Activated CD8-positive, alpha-beta memory T cell treated with anti-CD3 and anti-CD28 coated beads, Interleukin-2, amount 10 ng/mL, durations not matched to agents 7 days and 5 days (primary cell): ENCODE measurements at places on chromosomes 12 and 14.
A peak's percentile ranks its signal among the peaks of the same experiment; 100 is the strongest.

- no peak for DNase-seq
Measured at GRCh38 chr12:107011519-107011918, 24.6 kb upstream of the MTERF2 start.

- DNase-seq = no peak
Measured at GRCh38 chr12:88805692-88806091, 225.4 kb upstream of the KITLG start.

DNA sequence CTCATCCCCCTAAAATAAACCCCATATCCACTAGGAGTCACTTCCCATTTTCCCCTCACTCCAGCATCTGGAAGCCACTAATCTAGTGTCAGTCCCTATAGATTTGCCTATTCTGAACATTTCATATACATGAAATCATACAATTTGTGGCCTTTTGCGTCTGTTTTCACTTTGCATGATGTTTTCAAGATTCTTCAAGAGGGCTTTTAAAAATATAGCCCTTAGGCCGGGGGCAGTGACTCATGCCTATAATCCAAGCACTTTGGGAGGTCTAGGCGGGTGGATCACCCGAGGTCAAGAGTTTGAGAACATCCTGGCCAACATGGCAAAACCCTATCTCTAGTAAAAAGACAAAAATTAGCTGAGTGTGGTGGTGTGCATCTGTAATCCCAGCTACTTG lies 104.7 kb downstream of the VEZT start:
- no peak for DNase-seq

DNA sequence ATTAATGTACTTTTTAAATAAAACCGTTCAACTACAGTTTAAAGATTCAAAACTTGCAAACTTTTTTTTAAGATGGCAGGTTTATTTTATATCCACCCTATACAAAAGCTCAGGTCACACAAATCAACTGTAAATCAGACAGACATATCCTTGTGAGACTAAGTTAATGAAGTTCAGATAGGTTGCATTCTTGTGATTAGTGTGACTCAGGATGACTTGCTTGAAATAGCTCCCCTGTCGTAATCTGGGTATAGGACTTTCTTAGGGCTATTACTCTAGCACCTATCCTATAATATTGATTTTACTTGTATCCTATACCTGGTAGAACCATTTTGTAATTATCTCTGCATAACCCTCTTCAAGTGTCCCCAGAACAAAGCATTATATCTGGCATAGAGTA lies 9.5 kb upstream of the PRKD1 start:
- DNase-seq = no peak

GRCh38 chr12:120056739-120057138 lies 59.8 kb downstream of the RAB35 start:
- no peak for DNase-seq

DNA sequence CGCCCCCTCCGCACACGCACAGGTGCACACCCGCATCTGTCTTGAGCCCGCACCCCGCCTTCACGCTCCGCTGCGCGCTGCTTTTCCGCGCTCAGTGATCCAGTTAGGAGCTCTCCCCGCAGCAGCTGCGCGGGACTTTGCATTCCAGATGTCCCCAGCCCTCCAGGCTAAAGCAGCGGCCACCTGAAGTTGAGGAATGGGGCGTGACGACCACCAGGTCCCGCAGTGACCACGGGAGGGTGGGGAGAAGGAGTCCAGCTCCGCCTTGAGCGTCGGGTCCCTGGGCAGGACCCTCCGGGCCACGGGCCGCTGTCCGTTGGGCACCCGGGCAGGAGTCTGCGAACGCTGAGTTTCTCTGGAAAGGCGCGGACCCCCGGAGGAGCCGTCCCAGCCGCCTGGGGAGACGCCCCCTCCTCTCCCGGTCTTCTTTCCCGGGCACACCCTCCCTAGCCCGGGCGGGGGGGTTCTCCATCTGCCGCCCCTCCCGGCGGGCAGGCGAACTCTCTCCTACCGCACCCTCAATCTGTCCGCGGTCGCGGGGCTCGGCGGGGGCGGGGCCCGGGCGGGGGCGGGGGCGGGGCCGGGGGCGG lies 334 bp upstream of the TMEM132C start:
- no peak for DNase-seq

DNA sequence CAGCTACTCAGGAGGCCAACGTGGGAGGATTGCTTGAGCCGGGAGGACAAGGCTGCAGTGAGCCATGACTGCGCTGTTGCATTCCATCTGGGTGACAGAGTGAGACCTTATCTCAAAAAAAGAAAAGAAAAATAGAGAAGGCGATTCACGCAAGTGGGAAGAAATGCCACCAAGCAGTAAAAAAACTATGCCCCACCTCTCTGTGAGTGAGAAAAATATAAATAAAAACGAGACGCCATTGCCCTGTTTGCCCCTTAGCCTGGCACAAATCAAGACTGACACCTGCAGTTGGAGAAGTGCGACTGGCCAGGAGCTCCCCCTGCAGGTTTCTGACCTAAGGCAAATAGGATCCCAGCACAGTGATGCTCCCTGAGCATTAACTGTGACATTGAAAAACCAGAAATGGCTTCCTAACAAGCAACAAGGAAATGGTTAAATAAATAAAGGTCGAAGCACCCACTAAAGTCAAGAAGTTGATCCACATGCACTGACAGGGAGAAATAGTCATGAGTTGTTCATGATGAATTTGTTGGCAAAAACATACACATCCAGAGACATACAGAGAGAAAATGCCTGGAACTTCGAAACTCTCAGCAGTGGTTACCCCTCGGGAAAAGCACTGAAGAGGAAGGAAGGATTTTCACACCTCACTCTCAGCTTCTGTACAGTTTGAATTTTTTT lies 21.1 kb downstream of the GSC start:
- peak; percentile 46 for DNase-seq

- DNase-seq = no peak
Measured at GRCh38 chr14:94689985-94690400, 77.8 kb downstream of the SERPINA3 start.

DNA sequence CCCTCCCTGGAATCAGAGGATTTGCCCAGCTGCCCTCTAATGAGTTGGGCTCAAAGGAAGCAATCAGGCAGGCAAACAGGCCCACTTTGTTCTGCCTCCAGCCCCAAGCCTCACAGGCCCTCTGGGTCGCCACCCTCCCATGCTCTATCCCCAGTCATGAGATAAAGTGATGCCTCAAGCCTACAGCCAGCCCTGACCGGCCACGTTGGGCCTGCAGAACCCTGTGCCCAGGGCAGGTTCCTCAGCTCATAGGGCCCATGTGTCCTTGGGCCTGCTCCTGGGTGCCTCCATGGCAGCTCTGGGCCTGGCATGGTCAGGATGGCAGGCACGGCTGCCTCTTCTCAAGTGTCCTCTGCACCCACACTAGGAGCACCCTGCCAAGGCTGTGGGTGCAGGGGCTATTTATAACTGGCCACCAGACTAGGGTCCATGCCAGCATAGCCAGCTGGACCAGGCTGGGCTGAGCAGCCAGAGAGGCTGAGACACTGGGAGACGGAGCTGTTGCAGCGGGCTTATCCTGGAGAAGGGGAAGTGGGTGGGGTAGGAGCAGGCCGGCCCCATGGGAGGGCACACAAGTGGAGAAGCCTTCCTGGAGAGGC lies 20.2 kb downstream of the HDAC7 start:
- no peak for DNase-seq

DNA sequence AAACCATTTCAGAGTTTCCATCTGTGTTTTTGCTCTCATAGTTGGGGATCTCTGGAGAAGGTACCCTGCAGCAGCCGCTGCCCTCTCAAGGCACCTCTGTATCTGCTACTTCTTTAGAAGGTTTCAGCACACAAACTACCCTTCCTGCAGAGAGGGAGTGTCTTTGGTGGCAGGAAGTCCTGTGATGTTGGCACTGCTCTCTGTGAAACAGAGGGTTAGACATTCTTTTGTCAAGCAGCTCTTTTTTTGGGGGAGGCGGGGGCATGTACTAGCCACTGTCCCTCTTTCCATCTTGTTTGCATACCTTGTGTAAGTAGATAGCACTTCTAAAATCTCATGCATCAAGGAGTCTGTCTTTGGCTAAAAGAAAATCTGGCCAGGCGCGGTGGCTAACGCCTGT lies 352.6 kb downstream of the BMP4 start:
- no peak for DNase-seq

DNA sequence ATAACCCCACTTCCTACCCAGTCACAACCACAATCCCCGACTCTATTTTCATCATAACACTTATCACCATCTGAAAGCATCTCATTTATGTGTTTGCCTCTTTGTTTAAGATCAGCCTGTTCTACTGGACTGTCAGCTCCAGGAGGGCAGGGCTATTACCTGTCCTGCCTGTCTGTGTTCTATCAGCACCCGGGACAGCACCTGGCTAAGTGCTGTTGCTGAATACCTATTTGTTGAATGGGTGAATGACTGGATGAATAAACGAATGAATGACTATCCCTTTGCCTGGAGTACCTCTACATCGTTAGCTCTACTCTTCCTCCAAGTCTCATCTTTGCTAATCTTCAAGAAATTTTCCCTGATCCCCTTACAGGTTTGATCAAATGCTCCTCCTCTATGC lies 69.0 kb downstream of the WSCD2 start:
- no peak for DNase-seq

DNA sequence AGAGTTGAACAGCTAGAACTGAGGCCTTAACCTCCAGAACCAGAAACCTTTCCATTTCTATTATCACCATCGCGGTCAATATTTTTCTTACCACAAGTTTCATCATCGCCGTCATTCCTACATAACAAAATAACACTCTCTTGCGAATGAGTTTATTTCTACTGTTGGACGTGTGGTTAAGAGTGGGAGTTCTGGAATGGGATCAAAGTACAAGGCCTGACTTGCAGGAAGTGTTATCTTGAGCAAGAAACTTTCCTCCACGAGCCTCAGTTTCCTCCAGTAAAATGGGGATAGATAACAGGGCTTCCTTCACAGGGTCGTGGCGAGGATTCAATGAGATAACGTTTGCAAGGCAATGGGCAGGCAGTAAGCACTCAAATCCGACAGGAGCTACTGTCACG lies 652 bp downstream of the SART3 start:
- no peak for DNase-seq

GRCh38 chr12:2150833-2151232 lies 98.0 kb downstream of the CACNA1C start:
- no peak for DNase-seq

DNA sequence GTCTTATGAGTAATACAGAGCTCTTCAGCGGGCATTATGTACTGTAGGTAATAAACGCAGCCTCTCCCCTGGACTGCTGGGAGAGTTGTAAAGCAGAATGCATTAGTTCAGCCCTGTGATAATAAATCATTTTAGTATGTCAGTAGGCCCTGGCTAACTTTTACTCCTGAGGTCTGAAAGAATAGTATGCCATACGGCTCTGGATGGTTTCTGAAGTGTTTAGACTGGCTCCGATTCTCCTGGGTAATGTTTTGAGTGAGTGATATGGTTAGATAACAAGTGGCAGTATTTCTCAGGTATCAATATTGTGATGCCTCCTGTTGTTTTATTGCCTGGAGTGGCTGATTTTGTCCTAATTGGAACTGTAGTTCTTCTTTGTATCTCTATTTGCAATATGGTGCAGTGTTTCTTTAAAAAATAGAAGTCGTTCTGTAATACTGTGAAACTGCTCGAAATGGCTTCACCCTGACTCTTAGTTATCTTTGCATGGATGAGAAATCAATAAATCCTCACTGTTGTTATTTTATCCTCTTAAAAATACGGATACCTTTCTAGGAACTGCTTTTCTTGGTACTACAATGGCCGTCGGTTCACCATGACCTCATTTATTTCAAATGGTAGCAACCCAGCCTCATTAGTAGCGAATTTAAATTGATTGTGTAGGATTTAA lies 100.2 kb downstream of the PDZRN4 start:
- DNase-seq = no peak

DNA sequence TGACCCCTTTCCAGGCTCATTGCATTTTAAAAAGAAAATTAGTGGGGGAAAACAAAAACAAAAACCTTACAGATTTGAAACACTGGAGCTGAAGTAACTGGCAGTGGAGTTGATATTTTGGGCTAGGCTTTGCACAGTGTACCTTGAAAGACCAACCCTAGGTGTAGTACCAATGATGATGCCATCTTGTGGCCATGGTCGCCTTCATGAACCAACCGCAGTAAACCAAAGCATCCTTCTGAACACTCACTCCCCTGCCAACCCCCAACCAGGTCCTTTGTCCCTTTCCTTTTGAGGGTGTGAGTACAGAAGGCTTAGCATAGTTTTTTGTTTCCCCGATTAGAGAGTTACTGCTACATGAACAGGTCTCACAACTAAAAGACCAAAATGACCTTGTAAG lies 5.9 kb downstream of the TOMM20L start:
- DNase-seq = no peak
